ENCODE measurements at places on chromosomes 7 and 10.

- no peak for DNase-seq
These were observed 319.7 kb downstream of the HPSE2 start for GRCh38 chr10:98915911-98916310.

DNA sequence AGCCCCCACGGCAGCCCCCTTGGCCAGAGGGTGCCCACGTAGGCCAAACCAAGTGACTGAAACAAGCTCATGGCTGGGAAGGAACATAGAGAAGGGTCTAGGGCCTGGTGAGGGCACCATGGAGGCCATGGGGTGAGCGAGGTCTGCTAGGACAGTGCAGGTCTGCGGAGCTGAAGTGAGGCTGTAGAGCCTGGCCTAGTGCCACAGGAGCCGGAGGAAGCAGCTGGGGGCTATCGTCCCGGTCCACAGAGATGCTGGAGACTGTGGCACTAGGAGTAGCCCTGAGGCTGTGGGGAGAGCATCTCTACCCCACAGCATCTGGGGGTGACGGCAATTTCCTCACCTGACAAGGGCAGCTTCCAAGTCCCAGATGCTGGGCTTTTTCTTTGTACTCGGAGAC is 150.3 kb downstream of the ZNF22 start:
- DNase-seq, result no peak

- DNase-seq, result no peak
These were observed 205.4 kb upstream of the SH2B2 start for GRCh38 chr7:102081244-102081627.

- no peak for DNase-seq
These were observed 179.8 kb upstream of the AOAH start for GRCh38 chr7:36904101-36904500.

GRCh38 chr10:72687035-72687434 is 4.9 kb upstream of the MCU start:
- no peak for DNase-seq

DNA sequence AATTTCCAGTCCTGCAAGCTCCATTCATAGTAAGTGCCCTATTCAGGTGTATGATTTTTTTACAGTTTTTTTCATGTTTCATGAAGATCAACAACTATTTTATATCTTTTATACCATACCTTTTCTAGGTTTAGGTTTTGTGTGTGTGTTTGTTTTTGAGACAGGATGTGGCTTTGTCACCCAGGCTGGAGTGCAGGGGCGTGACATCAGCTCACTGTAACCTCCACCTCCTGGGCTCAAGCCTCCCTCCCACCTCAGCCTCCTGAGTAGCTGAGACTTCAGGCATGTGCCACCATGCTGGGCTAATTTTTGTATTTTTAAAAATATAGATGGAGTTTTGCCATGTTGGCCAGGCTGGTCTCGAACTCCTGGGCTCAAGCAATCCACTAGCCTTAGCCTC is 35.0 kb downstream of the ARMH3 start:
- no peak for DNase-seq

DNA sequence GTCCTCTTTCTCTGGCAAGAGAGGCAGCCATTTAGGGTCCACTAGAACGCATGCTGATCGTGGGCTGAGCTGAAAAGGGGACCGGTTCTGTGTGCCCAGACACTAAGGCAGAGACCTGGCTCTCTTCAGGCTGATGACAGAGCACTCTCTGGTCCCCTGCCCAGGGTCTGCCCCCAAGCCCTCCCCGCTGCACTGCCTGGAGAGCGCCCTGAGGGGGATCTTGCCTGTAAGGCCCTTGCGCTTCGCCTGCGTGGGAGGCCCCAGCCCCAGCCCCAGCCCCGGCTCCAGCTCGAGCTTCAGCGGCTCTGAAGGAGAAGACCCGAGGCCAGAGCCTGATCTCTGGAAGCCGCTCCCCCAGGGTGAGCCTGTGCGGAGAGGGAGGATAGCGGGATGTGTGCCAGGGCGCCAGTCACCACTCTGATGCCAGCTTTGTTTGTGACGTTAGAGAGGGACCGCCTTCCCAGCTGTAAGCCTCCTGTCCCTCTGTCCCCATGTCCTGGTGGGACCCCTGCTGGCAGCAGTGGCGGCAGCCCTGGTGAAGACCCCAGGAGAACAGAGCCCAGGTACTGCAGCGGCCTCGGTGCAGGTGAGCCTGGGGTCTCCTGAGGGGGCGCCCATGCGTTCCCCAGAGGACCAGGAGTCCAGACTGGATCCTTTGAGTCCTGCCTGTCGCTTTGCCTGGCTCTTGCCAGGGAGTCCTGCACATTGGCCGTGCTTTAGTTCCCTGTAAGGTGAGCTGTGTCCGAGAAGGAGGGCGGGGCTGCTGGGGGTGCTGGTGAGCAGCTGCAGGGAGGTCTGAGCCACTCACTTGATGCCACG is 43.2 kb downstream of the ZNF467 start:
- DNase-seq, result no peak

GRCh38 chr7:127833641-127834040 is 181.6 kb downstream of the SND1 start:
- no peak for DNase-seq

GRCh38 chr10:35217455-35217854 is 90.8 kb downstream of the CREM start:
- DNase-seq, result no peak

- DNase-seq, result no peak
These were observed 117.2 kb upstream of the SEMA3C start for GRCh38 chr7:81036057-81036456.

DNA sequence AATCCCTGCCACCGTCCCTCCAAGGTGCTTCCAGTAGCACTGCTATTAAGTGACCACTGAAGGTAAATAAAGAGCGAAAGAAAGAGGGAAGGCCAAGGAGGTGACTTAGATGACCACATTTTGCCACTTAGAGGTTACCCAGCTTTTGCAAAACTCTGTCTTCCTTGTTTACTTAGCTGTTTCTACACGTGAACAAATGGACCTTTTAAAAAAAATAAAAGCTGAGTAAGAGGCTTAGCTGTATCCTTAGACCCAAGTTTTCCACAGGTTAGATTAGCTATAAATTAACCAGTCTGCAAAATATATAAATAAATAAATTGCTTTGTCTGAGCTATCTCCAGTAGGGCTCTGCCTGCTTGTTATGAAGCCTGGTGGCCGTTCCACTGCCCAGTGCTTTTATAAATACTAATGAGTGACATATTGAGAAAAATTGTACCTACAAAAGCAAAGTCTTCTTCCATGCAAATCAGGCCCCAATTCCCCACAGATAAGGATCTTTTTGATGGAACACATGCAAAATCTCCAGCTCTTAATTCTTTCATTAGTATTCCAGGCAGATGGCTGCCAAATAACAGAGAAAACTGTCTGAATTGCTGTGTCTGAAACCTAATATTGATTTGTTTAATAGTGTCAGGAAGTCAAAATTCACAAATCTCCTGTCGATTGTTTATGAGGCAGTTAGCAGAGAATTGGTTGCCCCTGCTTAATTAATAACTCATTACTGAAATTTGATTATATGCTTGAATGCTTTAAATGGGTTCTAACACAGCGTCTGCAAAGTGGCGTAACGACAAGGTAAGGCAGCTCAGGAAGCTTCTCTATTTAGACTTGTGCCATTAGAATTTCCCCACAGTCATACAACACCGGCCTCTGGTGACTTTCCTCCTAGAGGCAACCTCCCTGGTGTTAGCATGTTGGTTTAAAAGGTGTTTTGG is 176.7 kb downstream of the EMX2 start:
- DNase-seq, result no peak

- no peak for DNase-seq
These were observed 143.5 kb downstream of the PIP4K2A start for GRCh38 chr10:22570733-22571430.

GRCh38 chr10:99782447-99783286 is at the start of gene ABCC2:
Gene ABCC2, plus strand, starts transcription at chr10:99782640. Its CDS starts 205 bp downstream, at chr10:99782845.
- no peak for DNase-seq

DNA sequence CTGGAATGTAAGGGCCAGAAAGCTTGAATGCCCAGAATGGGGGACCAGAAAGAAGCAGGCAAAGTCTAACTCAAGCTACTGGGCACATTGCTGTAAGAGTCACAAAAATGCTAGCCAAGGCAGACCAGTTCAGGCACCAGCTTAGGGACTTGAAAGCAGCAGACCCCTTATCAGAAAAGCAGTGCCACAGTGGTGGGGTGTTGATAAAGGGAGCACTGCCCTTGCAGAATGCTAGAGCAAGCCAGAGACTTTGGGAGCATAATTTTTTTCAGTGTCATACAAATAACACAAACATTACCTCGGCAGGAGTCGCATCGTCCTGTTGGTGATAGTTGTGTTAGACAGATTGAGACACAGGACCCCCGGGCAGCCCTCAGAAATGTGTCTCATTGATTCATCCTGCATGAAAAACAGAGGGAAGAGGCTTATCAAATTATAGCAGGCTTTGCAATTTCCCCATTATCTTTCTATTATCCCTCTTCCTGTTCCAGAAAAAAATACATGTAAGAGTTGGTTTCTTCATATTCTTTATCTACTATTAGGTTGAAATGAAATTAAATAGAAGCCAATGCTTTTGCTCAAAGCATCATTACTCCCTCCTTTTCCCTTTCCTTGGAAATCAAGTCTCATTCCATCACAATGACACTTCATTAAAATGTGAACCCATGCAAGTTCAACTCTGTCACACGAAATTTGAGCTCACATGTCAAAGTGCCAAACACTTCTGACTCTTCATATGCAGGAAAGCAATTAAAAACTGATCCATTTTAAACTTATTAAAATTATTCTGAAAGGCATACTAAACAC is 13.4 kb downstream of the LRRC17 start:
- DNase-seq, result no peak

GRCh38 chr10:126376956-126377355 is 11.3 kb downstream of the ADAM12 start:
- no peak for DNase-seq

- DNase-seq, result no peak
These were observed 68.5 kb upstream of the ARID5B start for GRCh38 chr10:61832866-61833481.

GRCh38 chr10:11168423-11169090 is 150.9 kb downstream of the CELF2 start:
- peak; percentile 33 for DNase-seq

DNA sequence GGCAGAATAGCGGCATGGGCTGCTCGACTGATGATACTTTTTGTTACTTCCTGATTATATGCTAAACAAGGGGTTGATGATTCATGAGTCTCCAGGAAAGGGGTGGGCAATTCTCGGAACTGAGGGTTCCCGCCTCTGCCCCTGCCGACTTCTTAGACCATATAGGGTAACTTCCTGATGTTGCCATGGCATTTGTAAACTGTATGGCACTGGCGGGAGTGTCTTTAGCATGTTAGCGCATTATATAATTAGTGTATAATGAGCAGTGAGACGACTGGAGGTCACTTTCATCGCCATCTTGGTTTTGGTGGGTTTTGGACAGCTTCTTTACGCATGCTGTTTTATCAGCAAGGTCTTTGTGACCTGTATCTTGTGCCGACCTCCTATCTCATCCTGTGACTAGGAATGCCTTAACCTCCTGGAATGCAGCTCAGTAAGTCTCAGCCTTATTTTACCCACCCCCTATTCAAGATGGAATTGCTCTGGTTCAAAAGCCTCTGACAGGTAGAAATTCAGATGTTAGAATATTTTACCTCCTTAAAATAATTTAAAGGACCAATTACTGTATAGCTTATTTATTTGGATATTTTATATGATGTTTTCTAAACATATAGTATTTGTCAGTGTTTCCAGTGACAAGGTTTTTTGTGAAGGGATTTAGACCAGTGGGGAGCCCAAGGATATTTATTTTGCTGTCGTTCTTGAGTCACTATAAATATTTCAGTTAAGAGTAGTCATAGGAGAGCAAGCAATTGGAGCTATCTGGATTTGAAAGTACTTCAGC is 90.1 kb upstream of the PIK3CG start:
- DNase-seq, result peak; percentile 63

DNA sequence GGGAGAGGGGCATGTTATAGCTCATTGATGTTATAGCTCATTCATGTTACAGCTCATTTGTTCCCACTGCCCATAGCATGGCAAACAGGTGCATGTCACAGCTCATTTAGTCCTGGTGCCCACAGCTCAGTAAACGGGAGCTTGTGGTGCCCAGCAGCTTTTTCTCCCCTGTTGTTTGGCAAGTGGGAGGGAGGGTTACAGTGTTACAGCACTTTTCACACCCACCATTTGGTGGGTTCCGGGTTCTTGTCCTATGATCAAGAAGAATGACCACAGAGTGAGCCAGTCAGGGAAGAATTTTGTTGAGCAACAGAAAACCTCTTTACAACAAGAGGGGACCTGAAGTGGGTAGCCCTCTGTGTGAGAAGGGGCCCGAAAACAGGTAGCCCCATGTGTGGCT is 162.8 kb upstream of the CSTF2T start:
- no peak for DNase-seq

- DNase-seq, result no peak
These were observed 293.5 kb upstream of the AKR1E2 start for GRCh38 chr10:4532467-4532866.

All from activated T-cell treated with anti-CD3 and anti-CD28 coated beads, Interleukin-2, amount 50 U/mL, for 48 hours (primary cell).